ENCODE measurements at places on chromosomes 12 and 14.

DNA sequence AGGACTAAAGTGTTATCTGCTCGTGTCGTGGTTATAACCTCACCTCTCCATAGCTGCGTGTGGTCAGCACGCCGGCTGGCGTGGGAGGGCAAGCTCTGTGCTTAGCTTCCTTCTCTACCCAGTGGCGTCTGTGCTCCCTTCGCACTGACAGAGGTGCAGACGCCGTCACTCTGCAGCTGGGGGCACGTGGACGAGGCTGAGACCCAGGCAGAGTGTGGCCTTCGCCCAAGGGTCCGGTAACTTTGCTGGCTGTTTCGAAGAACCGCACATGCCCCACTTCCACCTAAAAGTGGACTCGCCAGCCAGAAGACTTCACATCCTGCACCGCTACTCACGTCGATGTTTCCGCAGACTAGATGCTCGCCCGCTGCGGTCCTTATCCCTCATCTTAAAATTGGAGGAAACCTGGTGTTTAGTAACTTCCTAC lies 35.9 kb upstream of the DYNC1H1 start:
- no peak for DNase-seq

DNA sequence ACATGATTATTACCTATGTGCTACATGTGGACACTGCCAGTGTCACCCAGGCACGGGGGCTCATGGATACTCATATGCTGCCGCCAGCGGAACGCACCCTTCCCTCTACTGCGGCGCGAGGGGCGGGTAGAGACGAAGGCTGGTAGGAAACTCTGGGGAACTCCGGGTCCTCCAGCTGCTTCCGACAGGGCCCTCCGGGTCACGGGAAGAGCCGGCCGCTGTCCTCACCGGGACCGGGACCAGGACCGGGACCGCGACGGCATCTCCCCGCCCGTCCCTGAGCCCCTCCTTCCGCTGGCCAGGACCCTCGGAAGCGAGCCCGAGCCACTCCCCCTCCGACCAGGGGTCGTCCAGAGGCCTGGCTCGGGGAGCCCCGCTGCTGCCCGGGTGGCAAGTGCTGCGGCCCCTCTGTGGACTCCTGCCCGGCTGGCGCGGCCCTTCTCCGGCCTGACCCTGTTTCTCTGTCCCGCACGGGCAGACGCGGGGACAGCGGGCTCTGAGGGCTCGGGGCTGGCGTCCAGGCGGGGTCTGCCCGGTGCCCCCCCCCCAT lies 209.6 kb downstream of the ADGRD1 start:
- no peak for DNase-seq

GRCh38 chr12:68281322-68282077 lies 28.1 kb upstream of the IL22 start:
- no peak for DNase-seq

DNA sequence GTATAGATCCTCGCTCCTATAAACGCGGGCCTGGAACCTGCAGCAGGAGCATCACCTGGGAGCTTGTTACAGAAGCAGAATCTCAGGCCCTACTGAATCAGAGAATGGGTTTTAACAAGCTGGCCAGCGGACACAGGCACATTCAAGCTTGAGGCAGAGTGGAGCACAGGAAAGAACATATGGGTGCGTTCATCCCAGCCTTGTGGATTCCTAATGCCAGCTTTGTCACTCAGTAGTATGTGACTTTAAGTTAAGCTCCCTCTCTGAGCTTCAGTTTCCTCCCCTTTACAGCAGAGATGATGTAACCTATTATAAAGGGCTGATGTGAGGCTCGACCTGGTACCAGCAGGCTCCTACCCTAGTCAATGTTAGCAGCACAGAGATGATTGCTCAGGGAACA lies 204.9 kb downstream of the ZFP36L1 start:
- no peak for DNase-seq

DNA sequence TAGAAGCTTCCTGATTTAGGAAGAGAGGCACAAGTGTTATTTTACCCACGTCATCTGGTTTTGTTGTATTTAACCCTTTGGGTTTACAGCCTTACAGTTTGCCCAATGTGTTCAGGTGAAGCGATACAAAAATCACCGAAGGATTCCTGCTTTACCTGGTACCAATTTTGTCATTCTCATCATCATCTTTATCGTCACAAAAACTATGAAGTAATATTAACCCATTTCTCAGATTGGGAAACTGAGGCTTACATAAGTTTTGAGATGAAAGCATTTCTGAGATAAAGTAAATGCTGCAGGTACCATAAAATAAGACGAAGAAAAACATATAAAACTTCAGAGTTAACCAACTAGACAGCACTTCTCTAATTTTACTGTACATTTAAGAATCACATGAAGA lies 370.6 kb upstream of the OR4E1 start:
- no peak for DNase-seq

GRCh38 chr14:93974299-93974698 lies 2.1 kb downstream of the ASB2 start:
- DNase-seq = no peak

All from GM18507 (cell line).